LoVo (cell line): ENCODE measurements at places on chromosomes 13 and 19.

- no peak for DNase-seq
Measured at GRCh38 chr19:5091018-5091683, 122.2 kb downstream of the KDM4B start.

DNA sequence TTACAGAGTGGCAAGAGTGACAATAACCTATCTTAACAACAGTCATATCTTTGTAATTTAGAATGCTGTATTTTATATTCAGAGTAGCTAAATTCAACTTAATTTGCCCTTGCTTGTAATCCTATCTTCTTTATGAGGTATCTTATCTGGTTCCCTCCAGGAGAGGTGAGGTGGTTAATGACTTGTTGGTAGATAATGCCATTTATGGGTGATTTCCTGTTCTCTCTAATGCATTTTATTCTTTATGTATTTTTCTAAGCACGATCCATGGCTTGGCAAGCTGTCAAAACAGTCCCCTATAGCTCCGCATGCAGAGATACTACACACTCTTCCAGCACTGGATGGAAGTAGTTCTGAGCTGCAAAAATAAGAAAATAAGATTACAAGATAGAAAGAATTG lies 267.9 kb downstream of the LMO7 start:
- DNase-seq = no peak

DNA sequence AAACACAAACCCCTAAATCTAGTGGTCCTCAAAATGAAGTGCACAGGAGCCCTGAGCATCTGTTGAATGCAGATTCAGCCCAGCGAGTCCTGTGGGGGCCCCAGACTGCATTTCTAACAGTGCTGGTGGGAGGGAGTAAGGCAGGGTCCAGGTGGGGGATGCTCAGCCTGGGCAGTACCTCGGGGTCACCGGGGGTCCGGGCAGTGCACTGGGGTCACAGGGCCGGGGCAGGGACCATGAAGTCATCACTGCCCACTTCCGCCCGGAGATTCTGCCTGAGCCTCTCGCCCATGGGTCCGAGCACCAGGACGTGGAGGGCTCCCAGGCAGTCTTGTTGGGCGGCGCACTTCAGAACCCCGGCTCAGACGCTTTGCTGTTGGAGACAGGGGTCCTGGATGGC lies 838 bp upstream of the ATP4B start:
- no peak for DNase-seq

GRCh38 chr13:30725326-30726085 lies 9.8 kb upstream of the ALOX5AP start:
- no peak for DNase-seq

DNA sequence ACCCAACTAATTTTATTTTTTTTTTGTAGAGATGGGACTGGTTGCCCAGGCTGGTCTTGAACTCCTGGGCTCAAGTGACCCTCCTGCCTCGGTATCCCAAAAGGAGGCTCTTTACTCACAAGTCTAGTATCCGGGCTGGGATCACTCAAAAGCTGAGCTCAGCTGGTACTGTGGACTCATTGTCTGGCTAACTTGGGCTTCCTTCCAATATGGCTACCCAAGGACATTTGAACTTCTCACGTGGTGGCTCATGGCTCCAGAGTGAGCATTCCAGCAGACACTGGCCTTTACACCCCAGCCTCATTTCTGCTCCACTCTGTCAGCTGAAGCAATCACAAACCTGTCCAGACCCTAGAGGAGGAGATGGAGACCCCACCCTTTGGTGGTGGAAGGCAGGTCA lies 28.9 kb downstream of the HPN start:
- DNase-seq = no peak

GRCh38 chr19:15631817-15632216 lies 8.9 kb upstream of the CYP4F3 start:
- DNase-seq = peak; percentile 34

DNA sequence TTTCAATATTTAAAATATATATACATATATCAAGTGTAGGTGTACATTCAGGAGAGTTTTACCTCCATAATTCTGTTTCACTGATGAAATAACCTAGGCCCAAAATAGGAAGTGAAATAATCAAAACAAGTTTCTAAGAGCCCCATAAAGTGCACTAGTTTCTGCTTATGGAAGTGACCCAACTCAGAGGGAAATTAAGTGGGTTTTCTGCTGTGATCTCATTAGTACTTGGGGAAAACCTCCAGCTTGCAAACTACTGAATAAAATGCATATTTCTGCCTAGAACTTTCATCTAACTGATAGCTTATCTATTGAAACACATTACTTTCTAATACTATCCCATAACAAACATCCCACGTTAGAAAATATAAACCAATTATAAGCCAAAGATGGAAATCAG lies 45.4 kb upstream of the MIR17HG start:
- DNase-seq = no peak

DNA sequence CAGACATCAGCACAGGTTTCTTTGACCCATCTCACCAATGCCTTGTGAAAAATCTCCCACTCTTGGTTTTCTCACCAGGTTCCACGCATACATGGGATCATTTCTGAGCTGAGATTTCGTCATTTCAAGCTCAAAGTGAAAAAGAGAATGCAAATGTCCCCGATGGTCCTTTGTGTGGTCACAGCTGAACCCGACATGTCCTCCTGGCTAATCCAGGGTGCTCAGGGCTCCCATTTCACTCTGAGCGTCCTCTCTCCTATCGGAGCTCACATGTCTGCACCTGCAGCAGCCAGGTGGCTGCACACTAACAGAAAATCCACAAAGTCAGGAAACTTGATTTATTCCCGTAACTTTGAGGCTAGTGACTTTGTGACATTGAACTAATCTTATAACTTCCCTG lies 9.3 kb upstream of the CEACAM3 start:
- DNase-seq = no peak

DNA sequence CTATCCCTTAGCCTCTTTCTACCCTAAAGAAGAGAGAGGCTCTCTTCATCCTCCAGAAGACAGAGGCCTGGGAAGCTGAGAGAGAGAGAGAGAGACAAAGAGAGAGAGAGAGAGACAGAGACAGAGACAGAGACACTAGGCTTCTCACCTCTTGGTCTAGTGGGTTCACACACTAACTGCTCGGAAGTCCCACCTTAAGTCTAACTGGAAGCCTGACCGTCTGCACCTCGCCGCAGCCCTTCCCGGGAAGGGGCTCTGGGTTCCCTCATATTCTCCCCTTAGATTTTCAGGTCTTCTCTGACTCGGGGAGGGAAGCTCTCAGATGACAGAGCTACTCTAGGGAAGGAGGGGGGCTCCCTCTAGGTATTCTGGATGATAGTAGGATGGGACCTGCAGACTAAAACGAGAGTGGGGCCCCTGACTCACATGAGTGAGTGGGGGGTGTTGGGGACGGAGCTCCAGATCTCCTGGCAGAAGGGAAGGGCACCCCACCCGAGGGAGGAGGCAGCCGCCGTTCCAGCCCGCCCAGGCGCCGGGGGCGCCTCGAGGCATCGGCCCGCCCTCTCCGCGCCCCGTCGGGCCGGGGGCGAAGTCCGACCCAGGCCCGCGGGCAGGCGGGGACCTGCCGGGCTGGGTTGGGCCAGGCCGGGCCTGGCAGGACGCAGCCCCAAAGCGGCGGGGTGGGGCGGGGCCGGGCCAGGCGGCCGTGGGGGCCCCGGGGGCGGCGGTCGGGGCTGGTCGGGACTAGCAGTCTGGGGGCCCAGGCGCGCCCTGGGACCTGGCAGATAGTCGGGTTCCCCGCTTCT lies 2.0 kb upstream of the JUNB start:
- no peak for DNase-seq

GRCh38 chr19:2636897-2637683 lies 65.4 kb downstream of the GNG7 start:
- DNase-seq = peak; percentile 36

- DNase-seq = peak; percentile 44
Measured at GRCh38 chr19:11261971-11262839, at the start of gene DOCK6. DOCK6 (minus strand) TSS chr19:11262524; CDS start chr19:11262440, 84 bp downstream.

DNA sequence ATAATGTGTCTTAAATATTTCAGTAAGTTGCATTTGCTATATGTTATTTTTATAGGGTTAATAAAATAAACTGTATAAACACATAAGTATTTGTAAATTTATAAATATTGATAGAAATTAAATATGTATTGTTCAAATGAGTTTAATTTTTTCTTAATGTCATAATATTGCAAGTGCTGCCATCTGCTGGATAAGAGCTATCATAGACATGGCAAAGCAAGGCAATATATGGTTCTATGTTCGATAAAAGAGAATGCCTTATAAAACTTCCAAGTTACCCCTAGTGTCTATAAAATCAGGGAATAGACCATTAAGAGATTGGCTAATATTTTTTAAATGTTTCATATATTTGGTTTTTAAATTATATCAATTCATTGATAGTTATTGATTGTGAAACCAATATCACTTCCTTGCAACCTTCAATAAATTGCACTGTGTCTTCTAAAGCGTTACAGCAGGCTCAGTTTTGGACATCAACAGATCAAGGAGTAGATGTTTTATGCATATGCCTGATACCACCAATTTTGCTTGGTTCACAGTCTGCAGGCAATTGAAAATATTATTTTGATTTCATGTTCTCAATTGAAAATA lies 29.0 kb upstream of the SLITRK6 start:
- peak; percentile 37 for DNase-seq

DNA sequence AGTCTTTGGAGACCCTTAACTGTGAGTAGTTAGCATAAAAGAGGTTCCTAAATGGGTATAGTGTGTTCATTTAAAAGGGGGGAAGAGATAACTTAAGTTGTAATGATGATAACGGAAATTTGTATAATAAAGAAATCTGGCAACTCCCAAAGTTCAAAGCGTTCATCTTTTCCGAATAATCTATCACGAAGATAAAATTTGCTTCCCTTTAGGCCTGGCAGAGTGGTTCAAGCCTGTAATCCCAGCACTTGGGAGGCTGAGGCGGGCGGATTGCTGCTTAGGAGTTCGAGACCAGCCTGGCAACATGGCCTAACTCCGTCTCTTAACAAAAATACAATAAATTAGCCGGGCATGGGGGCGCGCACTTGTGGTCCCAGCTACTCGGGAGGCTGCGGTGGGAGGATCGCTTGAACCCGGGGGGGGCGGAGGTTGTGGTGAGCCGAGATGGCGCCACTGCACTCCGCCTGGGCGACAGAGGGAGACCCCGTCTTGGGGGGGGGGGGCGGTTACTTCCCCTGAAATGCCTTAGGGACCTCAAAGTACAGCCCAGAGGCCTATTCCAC lies 934 bp downstream of the N4BP2L2 start:
- no peak for DNase-seq

- no peak for DNase-seq
Measured at GRCh38 chr19:11848200-11848593, 329 bp upstream of the ZNF439 start.

DNA sequence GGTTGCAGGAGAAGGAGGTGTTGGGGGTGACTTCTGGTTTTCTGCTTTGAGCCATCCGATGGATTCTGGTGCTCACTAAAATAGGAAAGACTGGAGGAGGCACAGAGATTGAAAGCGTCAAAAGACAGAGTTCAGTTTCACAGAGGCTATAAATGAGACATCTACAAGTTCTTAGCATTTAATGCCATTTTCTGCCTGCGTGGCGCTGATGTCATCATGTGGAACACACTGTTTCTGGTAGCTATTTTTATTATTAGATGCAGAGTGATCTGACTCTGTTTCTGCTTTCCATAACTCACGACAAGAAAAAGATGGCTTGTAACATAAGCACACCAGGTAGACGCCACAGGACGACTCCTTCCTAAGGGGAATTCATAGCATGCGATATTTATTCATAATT lies 3.3 kb upstream of the SLC39A3 start:
- no peak for DNase-seq

- no peak for DNase-seq
Measured at GRCh38 chr13:25214491-25215252, 42.6 kb upstream of the AMER2 start.

- no peak for DNase-seq
Measured at GRCh38 chr19:17522988-17523872, 11.8 kb downstream of the PGLS start.

DNA sequence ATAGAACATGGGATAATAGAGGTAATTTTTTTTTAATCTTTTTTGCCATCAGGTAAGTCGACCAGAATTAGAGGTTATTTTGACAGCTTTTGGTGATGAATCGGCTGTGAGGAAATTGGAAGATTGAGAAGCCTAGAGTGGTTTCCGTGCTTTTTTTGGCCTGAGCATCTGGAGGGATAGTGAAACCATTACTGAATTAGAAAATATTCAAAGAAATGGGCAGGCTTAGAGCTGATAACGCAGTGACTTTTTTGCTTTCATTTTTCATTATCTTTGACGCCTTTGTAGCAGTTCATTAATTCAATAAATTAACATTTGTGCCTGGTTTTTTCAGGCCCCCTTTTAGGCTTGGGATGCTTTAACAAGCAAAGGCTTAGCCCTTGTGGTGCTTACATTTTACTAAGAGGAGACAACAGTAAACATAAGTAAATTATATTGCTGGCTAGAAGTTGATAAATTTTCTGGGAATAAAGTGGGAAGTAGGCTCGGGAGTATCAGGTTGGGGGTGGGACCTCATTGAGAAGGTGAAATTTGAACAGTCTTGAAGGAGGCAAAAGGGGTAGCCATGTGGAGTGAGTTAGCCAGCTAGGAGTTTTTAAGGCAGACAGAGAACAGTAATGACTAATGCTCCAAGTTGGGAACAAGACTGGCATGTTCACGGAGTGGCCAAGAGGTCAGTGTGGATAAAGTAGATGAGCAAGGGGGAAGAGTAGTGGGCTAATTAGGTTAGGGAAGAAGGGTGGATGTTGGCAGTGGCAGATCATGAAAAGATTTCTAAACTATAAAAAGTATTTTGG lies 36.5 kb downstream of the GTF2F2 start:
- DNase-seq = no peak

GRCh38 chr13:84029396-84029795 lies 147.1 kb upstream of the SLITRK1 start:
- no peak for DNase-seq
